ENCODE measurements at places on chromosomes 7 and 10.

DNA sequence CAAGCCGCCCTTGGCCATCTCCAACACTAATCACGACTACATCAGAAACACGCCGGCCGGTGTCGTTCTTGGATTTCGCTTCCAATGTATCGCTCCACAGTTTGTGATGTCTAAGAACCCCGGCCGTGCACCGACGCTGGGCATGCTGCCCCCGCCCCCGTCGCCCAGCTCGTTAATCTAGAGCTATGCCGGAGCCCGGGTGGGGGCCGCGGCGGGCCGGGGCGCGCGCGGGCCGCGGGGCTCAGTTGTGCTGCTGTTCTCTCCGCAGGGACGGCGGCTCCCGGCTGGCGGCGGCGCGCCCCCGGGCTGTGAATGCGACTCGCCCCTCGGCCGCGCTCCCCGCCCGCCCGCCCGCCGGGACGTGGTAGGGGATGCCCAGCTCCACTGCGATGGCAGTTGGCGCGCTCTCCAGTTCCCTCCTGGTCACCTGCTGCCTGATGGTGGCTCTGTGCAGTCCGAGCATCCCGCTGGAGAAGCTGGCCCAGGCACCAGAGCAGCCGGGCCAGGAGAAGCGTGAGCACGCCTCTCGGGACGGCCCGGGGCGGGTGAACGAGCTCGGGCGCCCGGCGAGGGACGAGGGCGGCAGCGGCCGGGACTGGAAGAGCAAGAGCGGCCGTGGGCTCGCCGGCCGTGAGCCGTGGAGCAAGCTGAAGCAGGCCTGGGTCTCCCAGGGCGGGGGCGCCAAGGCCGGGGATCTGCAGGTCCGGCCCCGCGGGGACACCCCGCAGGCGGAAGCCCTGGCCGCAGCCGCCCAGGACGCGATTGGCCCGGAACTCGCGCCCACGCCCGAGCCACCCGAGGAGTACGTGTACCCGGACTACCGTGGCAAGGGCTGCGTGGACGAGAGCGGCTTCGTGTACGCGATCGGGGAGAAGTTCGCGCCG is 1.9 kb downstream of the VWC2 start:
- DNase-seq, result no peak

DNA sequence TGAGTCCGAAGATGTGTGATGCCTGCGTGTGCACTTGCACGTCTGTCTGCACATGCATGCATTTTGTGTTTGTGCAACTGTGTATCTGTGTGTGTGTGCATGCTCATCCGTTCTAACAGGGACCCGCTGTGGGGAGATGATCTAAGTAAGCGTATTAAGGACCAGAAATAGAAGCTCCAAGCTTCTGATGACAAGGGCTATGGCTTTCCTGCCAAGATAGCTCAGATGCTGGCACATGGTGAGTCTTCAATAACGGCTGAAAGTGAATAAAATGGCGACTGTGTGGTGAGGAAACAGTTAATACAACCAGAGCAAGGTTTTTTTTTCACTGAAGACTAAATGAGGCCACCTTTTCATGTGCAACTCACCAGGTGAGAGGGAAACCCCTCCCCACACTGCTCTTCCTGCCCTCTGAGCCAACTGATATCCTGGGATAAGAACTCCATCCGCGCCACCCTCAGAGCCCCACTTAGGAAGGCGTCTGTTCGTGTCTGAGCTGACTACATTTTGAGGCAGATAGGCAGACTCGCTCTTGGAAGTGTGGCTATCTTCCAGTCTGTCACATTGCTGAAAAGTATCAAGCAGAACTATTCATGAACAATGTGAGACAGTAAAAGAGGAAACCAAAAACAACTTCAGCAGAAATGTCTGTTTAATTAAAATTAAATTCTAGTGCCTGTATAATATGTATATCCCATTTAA is 47.4 kb upstream of the TCERG1L start:
- DNase-seq, result no peak

- DNase-seq, result no peak
Measured at GRCh38 chr10:124341768-124342135, 77.0 kb downstream of the OAT start.

DNA sequence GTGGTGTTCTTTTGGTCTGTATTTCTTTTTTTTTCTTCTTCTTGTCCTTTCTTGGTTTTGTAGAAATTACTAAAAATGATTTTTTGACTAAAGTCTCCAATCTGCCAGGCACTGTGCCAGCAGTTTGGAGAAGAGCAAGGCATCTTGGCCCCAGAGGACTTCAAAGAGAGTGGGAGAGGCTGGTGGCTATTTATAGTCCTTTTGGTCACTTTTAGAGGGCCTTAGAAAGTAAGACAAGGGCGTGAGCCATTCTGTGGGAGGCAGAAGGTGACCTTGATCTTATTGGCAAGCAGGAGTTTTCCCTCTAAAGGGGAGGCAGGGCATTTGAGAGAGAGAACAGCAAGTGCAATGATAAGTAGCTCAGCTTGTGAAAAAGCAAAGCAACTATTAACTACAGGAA is 211.9 kb downstream of the GALNT17 start:
- DNase-seq, result no peak

DNA sequence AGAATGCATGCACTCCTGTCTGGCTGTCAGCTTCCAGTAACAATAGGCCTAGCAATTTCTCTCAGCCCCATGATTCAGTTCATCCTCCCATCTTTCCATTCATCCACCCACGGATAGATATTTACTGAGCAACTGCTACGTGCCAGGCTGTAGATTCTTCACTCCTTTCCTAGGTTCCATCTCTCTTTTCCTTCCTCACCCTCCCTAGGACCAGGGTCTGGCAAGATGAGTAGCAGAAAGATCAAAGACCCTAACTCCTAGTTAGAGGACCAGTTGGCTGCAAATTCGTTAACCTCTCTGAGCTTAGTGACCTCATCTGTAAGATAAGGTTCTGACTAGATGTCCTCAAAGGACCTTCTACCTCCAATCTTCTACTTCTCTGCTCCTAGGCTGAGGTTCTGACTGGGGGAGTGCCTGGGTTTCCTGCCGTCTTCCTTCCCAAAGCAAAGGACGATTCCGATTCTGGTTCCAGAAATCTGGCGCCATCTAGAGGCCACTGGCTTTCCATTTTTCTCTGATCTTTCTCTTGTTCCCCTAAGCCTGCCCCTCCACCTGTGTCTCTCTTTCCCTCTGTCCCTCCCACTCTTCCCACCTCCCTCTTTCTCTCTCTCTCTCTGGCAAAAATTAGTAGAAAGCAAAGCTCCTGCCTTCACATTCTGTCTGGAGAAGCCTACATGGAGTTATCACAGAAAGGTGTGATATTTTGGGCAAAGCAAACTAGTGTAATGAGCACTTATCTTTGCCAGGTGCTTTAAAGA is 26.2 kb downstream of the TBATA start:
- DNase-seq, result peak; percentile 61

GRCh38 chr7:113405296-113406056 is 287.1 kb upstream of the SMIM30 start:
- DNase-seq, result no peak

DNA sequence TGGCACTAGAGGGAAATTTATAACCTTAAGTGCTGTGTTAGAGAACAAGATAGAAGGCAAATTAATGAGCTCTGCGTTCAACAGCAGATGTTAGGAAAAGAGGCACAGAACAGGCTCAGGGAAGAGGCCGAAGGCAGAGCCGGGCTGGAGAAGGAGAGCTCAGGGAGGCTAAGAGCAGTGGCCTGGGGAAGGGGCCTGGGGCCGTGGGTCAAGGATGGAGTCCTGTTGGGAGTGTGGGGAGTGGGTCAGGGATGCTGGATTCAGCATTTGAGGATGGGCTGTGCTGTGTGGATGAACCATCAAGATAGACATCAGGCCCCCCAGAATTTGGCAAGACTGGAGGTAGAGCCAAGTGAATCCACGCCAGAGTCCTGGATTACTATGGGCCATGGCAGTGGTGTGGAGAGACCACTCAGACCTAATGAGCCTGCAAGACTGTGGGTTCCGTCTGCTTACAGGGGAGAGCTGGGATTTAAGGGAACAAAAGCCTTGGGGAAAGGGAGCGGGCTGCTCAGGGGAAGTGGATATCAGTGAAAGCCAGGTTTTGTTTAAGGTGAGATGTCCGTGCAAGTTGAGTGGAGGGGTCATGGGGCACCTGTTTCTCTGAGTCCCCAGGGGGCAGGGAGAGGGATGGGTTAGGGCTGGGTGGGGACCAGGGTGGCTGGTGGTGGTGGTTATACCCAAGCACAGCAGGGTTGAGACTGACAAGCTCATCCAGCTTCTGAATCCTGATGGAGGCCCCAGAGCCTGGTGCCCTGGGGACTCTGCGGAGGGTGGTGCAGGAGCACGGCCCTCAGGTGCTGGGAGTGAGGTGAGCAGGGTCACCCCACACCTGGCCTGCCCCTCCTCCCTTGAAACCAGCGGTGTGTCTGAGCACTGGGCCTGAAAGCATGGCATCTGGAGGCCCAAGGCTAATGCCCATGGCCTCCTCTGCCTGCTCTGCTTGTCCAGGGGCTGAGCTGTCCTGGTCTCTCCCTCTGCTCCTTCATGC is 101.7 kb downstream of the BMS1 start:
- DNase-seq, result no peak

DNA sequence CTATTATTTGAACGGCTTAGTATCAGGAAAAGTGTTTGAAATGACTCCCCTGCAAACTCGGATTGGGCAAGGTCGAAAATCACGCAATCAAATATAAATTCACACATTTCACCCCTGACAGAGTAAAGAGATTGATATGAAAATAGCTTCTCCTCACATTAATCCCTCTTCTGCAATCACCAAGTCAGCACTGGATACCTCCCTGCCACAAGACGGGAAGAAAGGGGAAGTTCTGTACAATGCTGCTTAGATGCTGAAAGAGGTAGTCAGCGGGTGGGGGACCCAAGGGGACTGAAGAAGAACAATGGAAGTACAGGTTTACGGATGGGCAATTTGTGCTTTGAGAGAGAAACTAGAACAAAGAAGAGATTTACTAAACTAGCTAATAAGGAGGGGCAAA is 72.0 kb upstream of the ANK3 start:
- no peak for DNase-seq

DNA sequence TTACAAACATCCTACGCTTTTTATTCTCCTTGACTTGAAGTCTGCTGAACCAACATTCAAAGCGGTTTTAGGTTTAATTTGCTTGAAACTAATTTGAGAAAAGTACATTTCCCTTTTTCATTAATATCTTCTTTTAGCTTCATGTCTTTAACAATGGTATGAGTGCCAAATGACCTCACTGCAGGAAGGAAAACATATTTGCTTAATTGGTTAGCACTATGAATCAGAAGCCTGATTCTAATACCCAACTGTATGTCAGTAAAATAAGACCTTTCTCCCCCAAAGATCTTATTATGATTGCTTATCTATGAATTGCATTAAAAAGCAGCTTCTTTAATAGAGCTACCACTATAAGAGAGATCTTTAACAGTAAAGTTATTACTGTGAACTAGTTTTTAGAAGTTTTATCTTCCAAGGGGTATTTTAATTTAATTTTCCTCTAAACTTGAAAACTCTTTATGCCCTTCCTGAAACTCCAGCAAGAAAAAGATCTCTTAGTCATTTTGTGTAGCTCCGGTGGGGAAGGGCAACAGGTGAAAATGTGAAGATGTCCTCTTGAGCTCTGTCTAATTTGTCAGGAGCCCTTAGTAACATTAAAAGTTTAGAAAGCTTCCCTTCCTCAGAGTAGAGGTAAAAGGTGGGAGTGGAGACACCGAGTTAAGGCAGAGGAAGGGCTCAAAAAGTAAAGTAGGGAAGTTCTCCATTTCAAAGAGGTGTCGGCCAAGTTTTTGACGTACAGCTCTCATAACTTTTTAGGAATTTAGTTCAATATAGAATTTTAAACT is 6.1 kb downstream of the COL1A2 start:
- no peak for DNase-seq

DNA sequence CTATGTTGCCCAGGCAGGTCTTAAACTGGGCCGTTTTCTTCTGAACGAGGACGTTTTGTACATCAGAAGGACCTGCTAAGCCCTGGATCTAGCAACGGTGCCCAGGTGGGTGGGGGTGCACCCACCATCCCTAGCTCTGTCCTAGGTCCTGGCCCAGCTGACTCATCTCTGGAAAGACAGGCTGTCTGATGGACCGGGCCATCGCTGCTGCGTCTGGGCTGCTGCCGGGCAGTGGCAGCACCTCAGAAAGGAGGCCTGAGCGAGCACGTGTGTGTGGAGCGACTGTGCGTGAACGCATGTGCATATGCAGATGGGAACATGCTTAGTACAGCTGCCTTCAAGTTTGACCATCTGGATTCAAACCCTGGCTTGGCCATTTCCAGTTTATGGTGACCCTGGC is 7.3 kb upstream of the ELFN1 start:
- DNase-seq, result no peak

GRCh38 chr7:91050677-91051076 is 213.6 kb upstream of the FZD1 start:
- no peak for DNase-seq

GRCh38 chr7:51786284-51786683 is 469.7 kb upstream of the COBL start:
- DNase-seq, result no peak

DNA sequence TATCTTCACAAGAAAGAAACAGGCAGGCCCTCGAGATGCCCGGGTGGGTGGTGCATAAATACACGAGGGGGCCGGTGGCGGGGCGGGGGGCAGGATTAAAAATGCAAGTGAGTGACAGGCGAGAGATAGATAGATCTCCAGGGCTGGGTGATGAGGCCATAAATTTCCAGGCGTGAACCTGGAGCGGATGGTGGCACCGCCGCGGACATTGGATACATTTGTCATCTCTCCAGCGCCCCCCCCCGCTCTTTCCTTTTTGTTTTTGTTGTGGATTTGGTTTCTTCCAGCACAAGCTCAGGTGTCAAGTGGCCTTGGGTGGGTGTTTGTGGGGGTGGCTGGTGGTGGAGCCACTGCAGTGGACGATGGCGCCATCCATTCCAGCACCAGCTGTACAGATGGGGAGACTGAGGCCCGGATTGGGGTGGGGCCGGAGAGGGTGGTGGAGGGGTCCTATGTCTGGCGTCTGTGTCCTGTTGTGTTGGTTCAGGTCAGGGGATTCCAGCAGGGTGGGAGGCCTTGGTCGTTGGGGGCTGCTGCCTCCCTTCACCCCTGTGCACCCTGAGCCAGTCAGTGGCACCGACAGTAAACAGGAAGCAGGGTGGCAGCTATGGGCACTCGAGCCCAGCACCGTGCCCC is 2.9 kb downstream of the ELFN1 start:
- no peak for DNase-seq

DNA sequence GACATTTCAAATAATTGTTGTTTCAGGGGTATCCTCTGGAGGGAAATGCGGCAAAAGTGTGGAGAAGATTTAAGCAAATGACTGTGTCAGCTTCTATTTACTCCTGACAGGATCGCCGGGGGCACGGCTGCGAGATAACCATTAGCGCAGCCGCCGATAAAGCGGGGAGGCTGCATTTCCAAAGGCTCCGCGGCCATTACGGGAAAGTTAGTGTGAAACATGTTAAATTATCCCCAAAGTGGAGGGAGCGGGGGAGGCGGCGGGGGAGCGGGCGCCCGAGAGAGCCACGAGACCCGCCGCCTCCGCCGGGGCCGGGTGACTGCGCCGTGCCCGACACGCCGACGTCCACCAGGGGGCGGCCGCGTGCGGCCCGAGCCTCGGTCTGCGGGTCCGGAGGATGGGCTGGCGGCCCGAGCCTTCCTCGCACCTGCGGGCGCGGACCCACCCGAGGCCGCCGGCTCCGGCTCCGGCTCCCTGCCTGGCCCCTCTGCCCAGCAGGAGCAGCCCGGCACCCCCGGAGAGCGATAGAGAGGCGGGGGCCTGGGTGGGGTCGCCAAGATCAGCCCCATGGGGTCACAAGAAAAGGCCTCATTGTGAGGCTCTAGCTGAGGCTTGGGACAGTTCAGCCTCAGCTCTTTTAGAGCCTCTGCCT is 74.4 kb upstream of the PAX2 start:
- no peak for DNase-seq

- DNase-seq, result no peak
Measured at GRCh38 chr10:84296091-84296981, 32.1 kb upstream of the CCSER2 start.

GRCh38 chr10:15296701-15297100 is 74.4 kb downstream of the FAM171A1 start:
- no peak for DNase-seq

- no peak for DNase-seq
Measured at GRCh38 chr10:68137171-68137570, 27.9 kb downstream of the MYPN start.
